ENCODE measurements at places on chromosomes 7 and 10.

- no peak for DNase-seq
These were observed 188.7 kb downstream of the ADARB2 start for GRCh38 chr10:1548596-1548995.

GRCh38 chr10:85901599-85901998 lies 465.0 kb downstream of the GRID1 start:
- no peak for DNase-seq

GRCh38 chr10:6543431-6544005 lies 36.6 kb downstream of the PRKCQ start:
- DNase-seq: peak; percentile 71

DNA sequence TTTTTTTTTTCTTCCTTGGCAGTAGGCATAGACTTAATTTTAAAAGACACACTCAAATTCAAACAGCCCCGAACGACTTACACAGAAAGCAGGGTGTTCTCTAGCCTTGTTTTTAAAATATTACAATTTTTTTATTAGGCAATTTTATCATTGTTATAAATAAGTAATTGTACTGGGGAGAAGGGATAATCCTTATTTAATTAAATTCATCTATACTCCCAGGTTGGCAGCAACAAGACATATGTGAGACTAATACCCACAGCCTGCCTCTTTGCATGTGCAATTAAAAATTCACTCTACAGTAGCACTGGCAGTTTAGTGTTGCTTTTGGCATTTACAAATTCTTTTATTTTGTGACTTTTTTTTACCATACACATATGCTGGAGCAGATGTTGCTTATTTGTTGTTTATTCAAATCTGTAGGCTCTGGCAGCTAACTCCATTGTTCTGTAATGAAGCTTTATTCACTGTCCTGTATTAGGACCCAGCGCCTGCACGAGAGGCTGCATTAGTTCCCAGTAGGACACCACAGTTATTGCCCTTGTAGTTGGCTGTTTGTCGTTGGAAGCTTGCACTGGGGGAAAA lies 84.9 kb upstream of the PPP1R17 start:
- no peak for DNase-seq

DNA sequence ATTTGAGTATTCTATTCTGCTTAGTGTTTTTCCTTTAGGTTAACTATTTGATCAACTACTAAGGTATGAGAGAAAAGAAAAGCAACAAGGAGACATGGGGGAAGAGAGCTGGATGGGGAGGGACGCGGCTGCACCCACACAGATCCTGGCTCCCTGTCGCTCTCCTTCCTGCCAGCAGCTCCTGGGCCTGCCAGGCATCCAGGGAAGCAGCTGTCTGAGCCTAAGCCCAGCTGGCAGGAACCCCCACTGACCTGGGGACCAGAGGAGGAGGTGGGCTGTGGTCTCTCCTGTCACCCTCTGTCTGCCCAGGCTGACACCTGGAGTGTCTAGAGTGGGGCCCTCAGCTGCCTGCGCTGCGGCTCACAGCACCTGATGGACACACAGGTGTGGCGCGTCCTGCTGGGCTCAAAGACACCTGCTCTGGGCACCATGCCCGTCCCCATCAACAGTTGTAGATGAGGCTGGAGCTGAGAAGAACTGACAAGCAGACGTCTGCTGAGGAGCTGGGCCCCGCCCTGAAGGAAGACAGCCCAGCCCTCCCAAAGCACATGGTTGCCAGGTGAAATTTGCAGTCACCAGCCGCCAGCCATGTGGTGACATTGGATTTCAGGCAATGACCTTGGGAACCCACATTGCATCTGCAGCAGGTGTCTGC lies 207.9 kb downstream of the PLXNA4 start:
- no peak for DNase-seq

DNA sequence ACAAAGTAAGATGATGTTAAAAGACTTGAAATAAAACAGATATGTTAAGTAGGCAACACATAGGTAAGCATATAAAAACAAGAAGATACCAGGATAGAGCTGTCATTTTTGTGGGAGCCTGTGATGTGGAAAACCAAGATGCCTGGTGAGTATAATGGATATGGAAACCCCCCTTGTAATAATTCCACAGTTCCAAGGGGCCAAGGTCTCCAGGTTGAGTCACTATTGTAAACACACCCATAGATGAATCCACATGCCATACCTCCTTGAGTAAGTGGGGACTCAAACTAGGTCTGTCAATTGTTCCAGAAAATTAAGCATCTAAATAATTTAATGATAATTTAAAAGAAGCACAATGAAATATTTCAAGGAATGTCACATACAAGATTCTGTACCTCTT lies 15.9 kb downstream of the CAV1 start:
- DNase-seq: no peak

GRCh38 chr7:96621932-96622331 lies 87.7 kb downstream of the SEM1 start:
- no peak for DNase-seq

- peak; percentile 58 for DNase-seq
These were observed 26.2 kb downstream of the ABLIM1 start for GRCh38 chr10:114631666-114632417.

DNA sequence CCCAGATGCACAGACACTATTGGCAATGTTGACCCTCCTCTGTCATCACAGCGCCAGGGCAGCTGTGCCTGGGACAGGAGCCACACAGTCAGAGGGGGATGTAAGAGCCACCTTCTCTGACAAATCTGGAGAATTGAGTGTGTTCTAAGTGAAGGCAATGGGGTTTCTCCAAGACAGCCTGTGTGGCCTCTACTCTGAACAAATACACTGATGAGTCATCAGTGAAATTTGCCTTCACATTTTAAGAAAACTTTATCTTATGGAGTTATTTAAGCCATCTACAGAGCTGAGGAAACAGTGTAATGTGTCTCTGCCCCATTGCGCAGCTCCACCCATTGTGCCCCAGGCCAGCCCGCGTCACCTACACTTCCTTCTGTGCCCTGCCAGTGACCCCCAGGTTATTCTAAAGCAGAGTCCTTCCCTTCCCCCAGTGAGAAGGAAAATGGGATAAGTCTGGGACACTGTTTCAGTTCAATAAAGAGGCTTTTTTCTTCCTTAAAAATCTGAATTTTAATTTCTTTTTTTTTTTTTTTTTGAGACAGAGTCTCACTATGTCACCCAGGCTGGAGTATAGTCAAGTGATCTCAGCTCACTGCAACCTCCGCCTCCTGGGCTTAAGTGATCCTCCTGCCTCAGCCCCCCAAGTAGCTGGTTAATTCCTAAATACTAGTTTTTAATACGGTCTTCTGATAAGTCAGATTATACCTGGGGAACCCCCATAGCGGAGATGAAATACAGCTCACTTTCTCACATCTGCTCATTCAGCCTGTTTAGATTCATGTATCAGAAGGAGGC lies 21.8 kb downstream of the AKR1E2 start:
- DNase-seq: no peak

GRCh38 chr7:151470711-151471110 lies 30.8 kb upstream of the CRYGN start:
- DNase-seq: no peak

DNA sequence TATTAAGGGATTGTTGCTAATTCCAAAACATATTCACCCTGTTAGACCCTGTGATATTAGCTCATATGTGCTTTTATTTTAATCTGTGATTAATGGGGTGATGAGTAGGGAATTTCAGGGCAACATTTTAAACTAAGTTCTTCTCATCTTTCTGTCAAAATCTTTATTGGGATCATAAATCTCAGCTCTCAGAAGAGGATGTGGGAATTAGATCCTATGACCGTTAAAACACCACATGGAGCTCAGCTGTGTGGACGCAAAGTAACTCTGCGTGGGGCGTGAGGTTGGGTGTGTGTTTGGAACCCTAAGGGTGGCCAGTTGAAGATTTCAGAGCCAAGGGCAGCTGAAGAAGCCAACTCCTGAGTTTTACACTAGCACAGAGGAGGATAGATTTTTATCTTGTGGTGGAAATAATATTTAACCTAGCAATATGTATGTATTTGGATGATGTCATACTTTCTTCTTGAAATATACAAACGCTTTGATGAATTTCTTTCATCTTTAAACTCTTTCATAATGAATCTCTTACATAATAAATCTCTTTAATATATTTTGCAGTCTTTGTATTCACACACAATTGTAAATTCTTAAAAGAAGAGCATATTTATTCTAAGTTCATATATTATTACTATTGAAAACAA lies 64.4 kb downstream of the EPDR1 start:
- DNase-seq: no peak

DNA sequence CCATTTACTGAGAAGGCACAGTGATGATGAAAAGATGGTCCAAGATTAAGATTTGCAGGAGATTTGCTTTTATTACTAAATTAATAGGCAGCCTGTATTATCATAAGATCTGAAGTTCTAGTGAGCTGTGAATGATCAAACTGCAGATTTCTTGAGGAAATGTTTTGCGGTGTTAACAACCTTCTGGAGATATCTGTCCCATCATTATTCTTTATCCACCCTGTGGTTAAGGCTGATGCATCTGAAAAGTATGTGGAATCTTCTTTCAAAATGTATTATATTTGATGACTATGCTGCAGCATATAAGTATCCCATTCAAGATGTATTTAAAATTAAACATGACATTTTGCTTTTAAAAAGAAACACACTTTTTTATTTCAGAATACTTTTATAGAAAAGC lies 150.3 kb downstream of the POLR1F start:
- no peak for DNase-seq
